Upper lobe of right lung (tissue), 1 donor: ENCODE measurements at places on chromosomes 11 and 22. TPM values are rescaled to one million over a fixed set of nuclear protein-coding genes. Genes with fewer than 3 reads are reported as not detected.

REXO2 gene
- 78.4 TPM for total RNA-seq

MYO18B gene
- total RNA-seq: 0.14 TPM

GPR83 gene
- 0.12 TPM for total RNA-seq

CNTN5 gene
- total RNA-seq: not detected

CHRNA10 gene
- 1.2 TPM for total RNA-seq

OSBPL5 gene
- total RNA-seq: 52.6 TPM

OR10D3 gene
- not detected for total RNA-seq

HIC2 gene
- 5.1 TPM for total RNA-seq

GAB4 gene
- total RNA-seq: not detected

CCDC81 gene
- 0.38 TPM for total RNA-seq

IGLL1 gene
- not detected for total RNA-seq

TIRAP gene
- total RNA-seq: 13.7 TPM

MRGPRX3 gene
- total RNA-seq: not detected

C22orf39 gene
- total RNA-seq: 35.6 TPM

SPDYC gene
- not detected for total RNA-seq

MUC2 gene
- total RNA-seq: not detected

CTTN gene
- 177 TPM for total RNA-seq

AGBL2 gene
- 0.96 TPM for total RNA-seq

MS4A1 gene
- total RNA-seq: 1.3 TPM

KRTAP5-11 gene
- total RNA-seq: not detected

RFPL3 gene
- total RNA-seq: not detected

DGCR6 gene
- total RNA-seq: 3.1 TPM

SMIM38 gene
- not detected for total RNA-seq

FOXRED2 gene
- 15.3 TPM for total RNA-seq

MS4A4A gene
- total RNA-seq: 53.9 TPM

ZP1 gene
- total RNA-seq: not detected

ART1 gene
- total RNA-seq: 0.29 TPM

MPZL2 gene
- total RNA-seq: 119 TPM

OR52I1 gene
- not detected for total RNA-seq

SUSD2 gene
- 277 TPM for total RNA-seq

ENTHD1 gene
- not detected for total RNA-seq

GSTT2B gene
- total RNA-seq: 9.8 TPM

CATSPERZ gene
- not detected for total RNA-seq

GP1BB gene
- 1.3 TPM for total RNA-seq

CENPM gene
- 1.3 TPM for total RNA-seq

SLC25A17 gene
- 13.8 TPM for total RNA-seq

GNAZ gene
- total RNA-seq: 3.0 TPM

OR10A2 gene
- total RNA-seq: not detected

KCNJ1 gene
- total RNA-seq: 0.23 TPM

CCDC87 gene
- 0.26 TPM for total RNA-seq

SGSM1 gene
- 3.8 TPM for total RNA-seq

ZBTB16 gene
- 221 TPM for total RNA-seq

AHNAK gene
- total RNA-seq: 819 TPM

MMP8 gene
- total RNA-seq: not detected

RAB39A gene
- 2.0 TPM for total RNA-seq

GANAB gene
- 229 TPM for total RNA-seq

CCDC116 gene
- 0.69 TPM for total RNA-seq

ZNRF3 gene
- total RNA-seq: 15.8 TPM

OR51Q1 gene
- not detected for total RNA-seq

SMTNL1 gene
- total RNA-seq: not detected

TRIM51 gene
- not detected for total RNA-seq

PLXNB2 gene
- 308 TPM for total RNA-seq

CYTH4 gene
- 37.9 TPM for total RNA-seq

ARHGAP1 gene
- total RNA-seq: 62.8 TPM

HTR3A gene
- total RNA-seq: not detected

OVOL1 gene
- total RNA-seq: 2.7 TPM
